ENCODE measurements at places on chromosomes 12 and 14.

DNA sequence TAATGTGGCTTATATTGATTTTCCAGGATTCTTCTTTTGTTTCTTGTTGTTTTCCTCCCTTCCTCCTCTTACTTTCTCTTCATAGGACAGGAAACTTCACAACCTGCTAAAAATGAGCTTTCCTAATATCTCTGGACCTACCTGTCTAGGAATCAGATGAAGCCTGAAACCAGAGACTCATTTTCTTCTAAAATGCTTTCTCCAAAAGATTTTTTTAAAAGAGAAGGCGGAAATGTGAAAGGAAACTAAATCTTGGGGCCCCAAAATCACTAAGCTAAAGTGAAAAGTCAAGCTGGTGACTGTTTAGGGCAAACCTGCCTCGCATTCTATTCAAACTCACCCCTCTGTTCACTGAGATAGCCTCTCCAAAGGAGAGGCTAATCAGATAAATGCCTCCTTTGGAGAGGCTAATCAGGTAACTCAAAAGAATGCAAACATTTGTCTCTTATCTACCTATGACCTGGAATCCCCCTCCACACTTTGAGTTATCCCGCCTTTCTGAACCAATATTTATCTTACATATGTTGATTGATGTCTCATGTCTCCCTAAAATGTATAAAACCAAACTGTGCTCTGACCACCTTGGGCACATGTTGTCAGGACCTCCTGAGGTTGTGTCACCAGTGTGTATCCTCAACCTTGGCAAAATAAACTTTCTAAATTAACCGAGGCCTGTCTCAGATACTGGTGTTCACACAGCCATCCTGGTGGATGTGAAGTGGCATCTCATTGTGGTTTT, 72.7 kb upstream of the HECTD1 start:
- no peak for DNase-seq

DNA sequence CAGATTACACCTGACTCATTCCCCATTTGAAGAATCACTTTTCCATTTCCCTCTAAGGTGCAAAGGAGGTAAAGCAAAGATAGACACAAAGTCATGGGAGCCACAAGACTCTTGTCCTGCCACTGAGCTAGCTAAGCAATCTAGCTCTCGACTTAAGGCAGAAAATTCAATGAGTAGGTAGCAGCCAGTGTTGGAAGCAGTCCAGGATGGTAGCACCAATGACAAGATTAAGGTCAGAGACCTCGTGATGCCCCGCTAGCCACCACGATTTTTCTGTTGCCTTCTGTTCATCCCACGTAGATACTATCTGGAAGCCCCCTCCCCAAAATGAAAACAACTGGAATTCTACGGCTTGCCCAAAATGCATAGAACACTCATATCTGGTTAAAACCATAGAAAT, 1.4 kb downstream of the VAMP1 start:
- DNase-seq = no peak

DNA sequence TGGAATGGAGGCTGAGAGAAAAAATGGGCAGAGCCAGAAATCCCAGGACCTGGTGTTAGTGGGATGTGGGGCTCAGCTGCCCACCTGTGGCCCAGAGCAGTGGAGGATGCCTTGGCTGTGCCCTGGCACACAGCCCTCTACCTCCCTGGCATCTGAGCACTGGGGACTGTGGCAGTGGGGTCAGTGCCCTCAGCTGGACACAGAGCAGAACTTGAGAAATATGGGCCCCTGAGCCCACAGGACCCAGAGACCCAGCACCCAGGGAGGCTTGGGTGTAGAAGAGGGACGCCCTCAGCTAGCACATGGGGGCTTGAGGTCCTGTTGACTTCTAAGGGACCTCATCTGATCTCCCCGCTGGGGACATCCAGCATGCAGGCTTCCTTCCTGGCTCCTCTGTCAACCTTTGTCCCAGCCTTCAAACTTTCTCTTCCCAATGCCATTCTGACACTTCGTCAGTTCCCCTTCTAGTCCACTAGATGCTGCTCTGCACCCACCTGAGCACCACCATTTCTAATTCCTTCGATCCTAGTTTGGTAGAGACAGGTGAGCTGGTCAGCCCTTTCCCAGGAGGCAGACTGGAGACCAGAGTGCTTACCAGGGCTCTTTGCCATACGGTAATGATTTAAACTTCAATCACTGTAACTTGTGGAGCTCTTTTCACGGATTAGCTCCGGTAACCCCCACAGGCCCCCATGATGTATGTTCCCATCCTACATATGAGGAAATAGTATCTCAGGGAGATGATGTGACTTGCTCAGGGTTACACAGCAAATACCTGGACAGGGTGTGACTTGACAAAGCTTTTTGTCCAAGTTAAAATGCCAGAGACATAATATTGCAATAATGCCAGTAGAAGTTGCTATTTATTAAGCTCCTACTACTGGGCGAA, 143.7 kb downstream of the ASCL4 start:
- DNase-seq = no peak

GRCh38 chr12:6963016-6963731, 7.3 kb downstream of the PHB2 start:
- DNase-seq = no peak

- no peak for DNase-seq
These were observed 80.0 kb downstream of the RCOR1 start for GRCh38 chr14:102672410-102672960.

DNA sequence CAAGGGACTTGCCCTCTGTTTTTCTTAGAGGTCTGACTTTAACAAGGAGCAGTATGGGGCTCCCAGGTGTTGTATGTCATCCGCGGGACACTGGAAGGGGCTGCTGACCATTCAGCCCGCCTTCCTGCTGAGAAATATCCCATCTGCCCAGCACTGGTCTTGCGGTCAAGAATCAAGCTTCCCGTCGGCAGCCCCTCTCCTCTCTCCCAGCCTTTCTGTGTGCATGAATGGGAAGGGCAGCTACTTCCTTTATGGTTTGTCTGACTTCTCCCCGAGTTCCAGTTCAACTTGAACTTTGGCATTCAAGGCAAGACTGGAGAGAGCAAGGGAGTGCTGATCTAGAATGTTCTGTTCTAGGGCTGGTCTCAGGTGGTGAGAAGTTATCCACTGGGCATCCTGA, 51.5 kb downstream of the PSMA6 start:
- no peak for DNase-seq

- DNase-seq = no peak
These were observed 166.0 kb downstream of the KLHL28 start for GRCh38 chr14:44795725-44796124.
